Natural killer cell (primary cell): ENCODE measurements at places on chromosomes 6 and 20. TPM values are rescaled to one million over a fixed set of nuclear protein-coding genes. Genes with fewer than 3 reads are reported as not detected.

DNA sequence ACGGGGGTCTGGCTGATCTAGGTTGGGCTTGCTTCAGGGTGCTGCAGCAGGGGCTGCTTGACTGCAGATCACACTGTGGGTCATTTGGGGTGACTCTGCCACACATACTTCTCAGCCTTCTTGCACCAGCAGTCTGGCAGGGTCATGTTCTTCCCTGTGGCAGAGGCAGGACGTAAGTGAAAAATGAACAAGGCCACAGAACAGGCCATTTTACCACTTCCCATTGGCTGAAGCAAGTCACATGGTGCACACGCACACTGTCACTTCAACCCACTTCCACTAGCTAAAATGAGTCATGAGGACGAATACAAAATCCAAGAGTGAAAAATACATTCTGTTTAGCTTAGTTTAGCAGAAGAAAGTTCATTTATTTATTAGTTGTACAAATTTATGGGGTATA lies 168.6 kb upstream of the GGTLC1 start:
- no peaks in the 10 kb centered on the region for H3K27me3 ChIP-seq
- peak; percentile 71 for DNase-seq
- H3K4me3 ChIP-seq, result no peak overlapping the region

DNA sequence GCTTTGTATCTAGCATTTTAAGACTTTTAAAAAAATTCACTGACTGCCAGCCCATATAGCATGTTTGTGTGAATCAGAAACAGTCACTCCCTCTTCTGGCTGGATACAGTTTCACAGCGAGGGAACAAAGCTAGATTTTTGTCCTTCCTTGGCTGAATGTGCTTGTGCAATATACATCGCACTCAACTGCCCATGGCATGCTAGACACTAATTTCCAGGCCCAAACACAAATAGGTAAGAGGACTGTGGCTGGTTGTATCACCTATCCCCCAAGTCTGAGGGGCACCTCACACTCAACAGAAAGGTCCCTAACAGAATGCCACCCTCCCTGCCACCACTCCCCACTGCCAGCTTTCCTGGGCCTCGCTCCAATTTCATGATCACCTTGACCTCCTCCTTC lies 16.2 kb upstream of the BLCAP start:
- no peaks in the 10 kb centered on the region for H3K36me3 ChIP-seq
- H3K4me3 ChIP-seq, result no peak overlapping the region
- no peaks in the 10 kb centered on the region for H3K4me1 ChIP-seq
- DNase-seq, result no peak

- H3K4me3 ChIP-seq, result no peak overlapping the region
- no peaks in the 10 kb centered on the region for H3K4me1 ChIP-seq
- H3K36me3 ChIP-seq, result no peaks in the 10 kb centered on the region
- H3K27me3 ChIP-seq, result no peaks in the 10 kb centered on the region
Measured at GRCh38 chr20:52621401-52621800, 350.8 kb upstream of the TSHZ2 start.

GRCh38 chr6:121940728-121941127 lies 458.7 kb upstream of the HSF2 start:
- H3K4me3 ChIP-seq, result no peak overlapping the region
- no peaks in the 10 kb centered on the region for H3K4me1 ChIP-seq
- H3K36me3 ChIP-seq, result no peaks in the 10 kb centered on the region
- no peak overlapping the region for H3K27ac ChIP-seq
- DNase-seq, result no peak
- no peaks in the 10 kb centered on the region for H3K27me3 ChIP-seq

GRCh38 chr6:10465629-10466499 lies 51.0 kb upstream of the TFAP2A start:
- H3K4me1 ChIP-seq, result no peaks in the 10 kb centered on the region
- H3K36me3 ChIP-seq, result no peaks in the 10 kb centered on the region
- H3K27me3 ChIP-seq, result peaks cover 9% of the 10 kb centered on the region

DNA sequence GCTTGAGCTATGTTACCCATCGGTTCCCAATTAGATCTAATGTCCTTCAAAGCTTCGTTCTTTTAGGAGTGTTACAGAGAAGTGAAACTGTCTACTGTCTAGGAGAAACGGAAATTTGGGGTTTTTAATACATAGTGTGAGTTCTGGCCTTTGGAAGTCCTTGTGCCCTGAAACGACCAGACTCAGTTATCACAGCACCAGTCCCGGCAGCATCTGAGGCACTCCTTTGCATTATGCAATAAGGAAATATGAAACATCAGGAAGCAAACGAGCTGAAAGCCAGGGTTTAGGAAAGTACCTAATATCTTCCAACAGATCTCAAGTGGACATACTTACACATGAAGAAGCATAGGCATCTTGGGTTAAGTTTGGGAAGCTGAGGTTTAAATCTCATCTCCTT lies 61.8 kb upstream of the ADGRF1 start:
- H3K4me1 ChIP-seq, result no peaks in the 10 kb centered on the region
- no peaks in the 10 kb centered on the region for H3K36me3 ChIP-seq
- no peak overlapping the region for H3K4me3 ChIP-seq
- no peak overlapping the region for H3K27ac ChIP-seq

- no peaks in the 10 kb centered on the region for H3K36me3 ChIP-seq
- H3K27ac ChIP-seq, result no peak overlapping the region
- no peak for DNase-seq
- H3K4me1 ChIP-seq, result peaks cover 49% of the 10 kb centered on the region
- H3K4me3 ChIP-seq, result no peak overlapping the region
- H3K27me3 ChIP-seq, result peaks cover 18% of the 10 kb centered on the region
Measured at GRCh38 chr20:62984666-62985443, 21.9 kb downstream of the BHLHE23 start.

- no peak overlapping the region for H3K27ac ChIP-seq
- H3K36me3 ChIP-seq, result no peaks in the 10 kb centered on the region
- no peak for DNase-seq
- no peaks in the 10 kb centered on the region for H3K27me3 ChIP-seq
- no peaks in the 10 kb centered on the region for H3K4me1 ChIP-seq
Measured at GRCh38 chr6:105783333-105783935, 302.7 kb upstream of the PRDM1 start.

DNA sequence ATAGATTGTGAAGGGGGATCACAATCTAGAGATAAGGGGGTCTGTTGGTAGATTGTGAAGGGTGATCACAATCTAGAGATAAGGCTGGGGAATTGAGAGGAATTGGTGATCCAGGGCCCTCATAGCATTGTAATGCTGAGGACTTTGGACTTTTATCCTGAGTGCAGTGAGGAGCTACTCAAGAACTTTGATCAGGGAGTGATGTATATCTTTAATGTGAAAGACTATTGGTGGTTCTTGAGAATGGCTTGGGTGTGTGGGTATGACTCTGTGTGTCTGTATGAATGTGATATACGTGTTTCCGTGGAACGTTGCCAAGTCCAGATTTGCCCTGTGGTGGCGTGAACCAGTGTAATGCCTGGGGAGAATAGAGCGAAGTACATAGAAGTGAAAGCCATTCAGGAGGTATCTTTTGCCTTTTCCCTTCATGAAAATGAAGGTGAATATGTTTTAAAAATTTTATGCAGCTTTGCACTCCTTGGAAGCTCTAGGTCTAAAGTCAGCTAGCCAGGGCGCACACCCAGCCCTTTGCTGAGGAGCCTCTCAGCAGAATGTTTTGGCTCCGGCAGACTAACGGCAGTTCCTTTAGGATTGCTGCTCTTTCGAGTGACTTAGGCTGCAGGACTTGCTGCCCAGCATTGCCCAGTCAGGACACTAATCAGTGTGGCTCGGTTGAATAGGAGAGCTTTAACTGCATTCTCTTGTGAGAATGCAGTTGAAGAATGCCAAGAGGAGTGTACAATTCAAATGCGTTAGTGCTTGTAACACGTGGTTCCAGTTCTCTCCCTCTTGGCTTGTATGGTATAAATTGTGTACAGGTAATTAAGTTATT lies 3.5 kb downstream of the ZFAND3 start:
- peak; percentile 54 for DNase-seq
- H3K27me3 ChIP-seq, result no peaks in the 10 kb centered on the region
- H3K4me1 ChIP-seq, result peaks cover 43% of the 10 kb centered on the region
- H3K36me3 ChIP-seq, result no peaks in the 10 kb centered on the region

- DNase-seq, result no peak
- H3K4me1 ChIP-seq, result peaks cover 33% of the 10 kb centered on the region
Measured at GRCh38 chr20:62987114-62987513, 19.6 kb downstream of the BHLHE23 start.

- no peaks in the 10 kb centered on the region for H3K4me1 ChIP-seq
- no peak for DNase-seq
- H3K4me3 ChIP-seq, result no peak overlapping the region
- no peaks in the 10 kb centered on the region for H3K27me3 ChIP-seq
- H3K27ac ChIP-seq, result no peak overlapping the region
- H3K36me3 ChIP-seq, result no peaks in the 10 kb centered on the region
Measured at GRCh38 chr6:34562861-34563512, 6.9 kb upstream of the SPDEF start.

- H3K4me3 ChIP-seq, result no peak overlapping the region
- H3K27me3 ChIP-seq, result no peaks in the 10 kb centered on the region
- no peak overlapping the region for H3K27ac ChIP-seq
- H3K36me3 ChIP-seq, result no peaks in the 10 kb centered on the region
- no peaks in the 10 kb centered on the region for H3K4me1 ChIP-seq
- no peak for DNase-seq
Measured at GRCh38 chr6:22126910-22127309, 169.9 kb downstream of the PRL start.

Gene CLPSL2
- total RNA-seq, result not detected

Gene ZNF391
- 0.18 TPM for total RNA-seq

Gene PI16
- total RNA-seq, result 0.33 TPM

Gene PLA2G7
- 1.1 TPM for total RNA-seq

Gene XKR7
- total RNA-seq, result not detected

Gene MAFB
- 10.3 TPM for total RNA-seq

Gene LYRM2
- 21.1 TPM for total RNA-seq
